ENCODE measurements at places on chromosomes 16 and 17.

- no peak for DNase-seq
Observed at GRCh38 chr16:58286769-58287433, 7.9 kb downstream of the PRSS54 start.

DNA sequence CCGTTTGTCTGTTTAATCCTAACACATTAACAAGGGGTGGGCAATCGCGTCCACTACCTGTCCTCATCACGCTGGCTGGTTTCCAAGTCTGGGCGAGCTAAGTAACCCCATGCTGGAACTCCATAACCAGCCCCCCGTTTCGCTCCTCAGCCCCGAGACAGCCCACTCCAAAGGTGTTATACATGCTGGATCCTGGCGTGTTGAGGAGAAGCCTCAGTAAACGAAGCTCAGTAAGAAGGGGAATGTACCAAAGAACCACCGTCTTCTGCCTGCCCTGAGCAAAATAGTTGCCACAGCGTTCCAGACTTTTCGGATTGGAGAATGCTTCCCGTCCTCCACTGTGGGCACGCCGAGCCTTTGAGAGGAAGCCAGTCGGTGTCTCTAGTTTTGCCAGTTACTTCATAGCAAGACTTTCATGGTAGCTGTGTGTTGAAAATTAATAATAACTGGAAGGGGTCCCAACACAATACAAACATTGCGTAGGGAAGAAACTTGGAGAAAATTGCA lies 16.1 kb upstream of the C17orf78 start:
- DNase-seq: peak; percentile 27

DNA sequence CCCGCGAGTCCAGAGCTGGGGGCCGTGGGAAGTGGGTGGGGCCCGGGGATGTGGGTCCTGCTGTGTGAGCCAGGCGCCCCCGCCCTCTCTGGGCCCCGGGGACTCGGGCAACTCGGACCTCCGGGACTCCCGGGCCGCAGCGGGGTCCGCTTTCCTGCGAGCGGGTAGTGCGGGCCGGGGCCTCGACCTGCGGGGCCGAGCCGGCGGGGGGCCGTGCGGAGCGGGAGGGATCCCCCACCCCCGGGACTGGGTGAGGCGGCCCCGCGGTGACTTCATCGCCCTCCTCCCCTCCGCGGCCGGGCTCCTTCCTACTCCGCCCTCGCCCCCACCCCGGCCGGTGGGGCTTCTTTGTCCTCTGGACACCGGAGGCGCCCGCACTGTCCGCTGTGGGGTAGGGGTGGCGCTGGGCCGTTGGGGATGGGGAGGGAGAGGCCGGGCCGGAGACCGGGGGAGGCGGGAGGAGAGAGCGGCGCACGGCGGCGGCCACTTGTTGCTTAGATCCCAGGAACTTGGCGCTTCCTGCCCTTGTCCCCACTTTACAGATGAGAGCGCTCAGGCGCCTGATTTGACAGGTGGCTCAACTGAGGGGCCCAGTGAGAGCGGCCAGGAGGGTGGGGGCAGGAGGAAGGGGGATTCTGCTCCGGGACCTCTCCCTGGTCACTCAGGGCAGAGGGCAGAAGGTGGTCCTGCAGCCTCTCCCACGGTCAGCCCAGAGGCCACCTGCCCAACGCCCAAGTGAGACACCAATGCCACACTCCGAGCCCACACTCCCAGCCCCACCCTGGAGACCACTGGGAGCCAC lies 874 bp downstream of the CMTM3 start:
- DNase-seq: peak; percentile 62

DNA sequence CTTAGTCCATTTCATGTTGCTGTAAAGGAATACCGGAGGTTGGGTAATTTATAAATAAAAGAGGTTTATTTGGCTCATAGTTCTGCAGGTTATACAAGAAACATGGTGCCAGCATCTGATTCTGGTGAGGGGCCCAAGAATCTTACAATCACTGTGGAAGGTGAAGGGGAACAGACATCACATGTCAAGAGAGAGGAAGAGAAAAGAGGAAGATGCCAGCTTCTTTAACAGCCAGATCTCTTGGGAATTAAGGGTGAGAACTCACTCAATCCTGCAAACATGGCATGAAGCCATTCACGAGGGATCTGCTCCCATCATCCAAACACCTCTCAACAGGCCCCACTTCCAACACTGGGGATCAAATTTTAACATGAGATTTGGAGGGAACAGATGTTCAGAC lies 49.5 kb downstream of the BMERB1 start:
- no peak for DNase-seq

DNA sequence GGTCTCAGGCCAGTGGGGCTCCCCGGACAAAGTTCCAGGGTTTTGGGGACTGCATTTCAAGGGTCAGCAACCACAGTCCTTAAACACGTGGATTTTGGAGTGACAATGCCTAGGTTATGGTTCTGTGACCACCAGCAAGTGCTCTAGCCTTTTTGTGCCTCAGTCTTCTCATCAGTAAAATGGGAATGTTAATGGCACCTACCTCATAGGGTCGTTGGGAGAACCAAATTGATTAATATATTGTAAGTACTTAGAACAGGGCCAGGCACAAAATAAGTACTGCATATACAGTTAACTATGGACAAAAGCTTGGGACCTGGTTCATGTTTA lies 13.8 kb downstream of the IL4R start:
- DNase-seq: no peak

- DNase-seq: no peak
Observed at GRCh38 chr17:75885431-75885830, 7.0 kb upstream of the TRIM47 start.

DNA sequence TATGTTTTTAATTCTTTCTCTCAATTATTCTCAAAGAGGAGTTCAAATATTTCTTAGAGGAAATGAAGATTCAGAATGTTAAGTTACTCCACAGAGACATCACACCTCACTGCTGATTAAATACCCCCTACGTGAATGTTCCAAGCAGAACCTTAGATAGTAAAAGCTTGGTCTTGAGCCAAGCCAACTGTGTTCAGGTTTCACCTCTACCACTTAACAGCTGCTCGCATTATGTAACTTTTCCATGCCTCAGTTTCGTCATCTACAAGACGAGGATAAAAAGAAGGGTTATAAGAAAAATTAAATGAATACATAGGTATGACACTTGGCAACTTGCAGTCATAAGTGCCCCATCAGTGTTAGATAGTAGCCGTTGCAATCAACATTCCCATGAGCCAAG lies 356.2 kb downstream of the RBFOX1 start:
- no peak for DNase-seq

GRCh38 chr16:57167538-57167937 lies 18.3 kb downstream of the PSME3IP1 start:
- no peak for DNase-seq

GRCh38 chr17:10041287-10041612 lies 136.2 kb upstream of the RCVRN start:
- DNase-seq: no peak

- DNase-seq: peak; percentile 9
Observed at GRCh38 chr17:80773243-80773991, 218.2 kb upstream of the CHMP6 start.

DNA sequence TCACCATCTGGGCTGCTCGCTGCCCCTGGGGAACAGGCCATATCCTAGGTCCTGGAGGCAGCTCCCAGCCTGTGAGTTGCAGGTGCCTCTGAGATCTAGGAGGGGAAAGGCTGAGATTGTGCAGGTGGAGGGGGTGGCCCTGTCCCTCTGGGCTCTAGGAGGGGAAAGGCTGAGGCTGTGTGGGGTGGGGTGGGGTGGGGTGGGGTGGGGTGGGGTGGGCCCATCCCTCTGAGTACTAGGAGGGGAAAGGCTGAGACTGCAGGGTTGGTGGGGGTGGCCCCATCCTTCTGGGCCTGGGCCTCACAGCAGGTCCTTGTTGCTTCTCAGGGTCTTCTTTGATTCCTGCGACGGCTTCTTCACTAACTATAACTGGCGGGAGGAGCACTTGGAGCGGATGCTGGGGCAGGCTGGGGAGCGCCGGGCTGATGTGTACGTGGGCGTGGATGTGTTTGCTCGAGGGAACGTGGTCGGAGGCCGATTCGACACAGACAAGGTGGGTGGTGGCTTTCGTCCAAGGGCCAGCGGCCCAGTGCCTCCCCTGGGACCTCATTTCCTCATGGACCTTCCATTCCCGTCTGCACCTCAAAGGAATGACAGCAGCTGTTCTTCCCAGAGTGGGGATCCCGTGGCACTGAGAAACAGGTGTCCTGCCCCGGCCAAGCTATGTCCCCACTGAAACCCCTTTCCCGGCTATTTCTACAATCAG lies 7.1 kb downstream of the ENGASE start:
- no peak for DNase-seq

- no peak for DNase-seq
Observed at GRCh38 chr16:57624044-57624688, 4.3 kb upstream of the ADGRG1 start.

- no peak for DNase-seq
Observed at GRCh38 chr17:45090711-45091110, 29.6 kb downstream of the NMT1 start.

GRCh38 chr17:40810494-40810893 lies 10.7 kb upstream of the KRT28 start:
- no peak for DNase-seq

DNA sequence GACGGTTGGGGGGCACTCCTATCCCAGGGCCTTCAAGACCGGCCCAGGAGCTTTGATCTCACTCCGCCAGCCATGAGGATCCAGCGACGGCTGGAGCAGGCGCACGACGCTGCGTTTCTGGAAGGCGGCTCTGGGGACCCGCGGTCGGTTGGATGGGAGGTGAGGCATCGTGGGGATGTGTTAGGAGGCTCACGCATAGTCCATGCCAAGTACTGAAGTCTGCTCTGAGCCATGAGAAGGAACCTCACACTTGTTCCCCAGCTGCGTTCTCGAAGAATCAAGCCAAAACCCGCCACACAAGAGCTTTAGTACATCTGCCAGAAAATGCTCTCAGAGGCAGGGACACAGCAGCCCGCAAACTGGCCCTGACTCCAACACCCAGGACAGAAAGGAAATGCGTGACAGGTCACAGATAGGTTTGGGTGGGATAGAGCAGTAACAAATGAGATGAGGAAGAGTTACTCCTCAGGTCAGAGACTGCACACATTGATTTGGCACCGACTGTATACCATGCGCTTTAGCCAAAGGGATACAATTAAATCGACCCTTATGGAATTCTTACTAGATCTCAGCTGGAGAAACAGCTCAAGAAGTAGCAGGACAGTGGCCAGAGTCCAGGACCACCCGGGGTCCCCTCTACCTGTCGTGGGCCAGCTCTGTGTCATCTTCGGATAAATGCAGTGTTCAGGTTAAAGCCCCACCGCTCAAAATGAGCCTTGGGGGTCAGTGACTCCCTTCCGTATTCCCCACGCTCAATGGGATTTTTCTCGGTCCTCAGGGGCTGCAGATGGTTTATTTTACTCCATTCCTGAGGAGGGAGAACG lies 6.7 kb upstream of the GSG1L start:
- no peak for DNase-seq

DNA sequence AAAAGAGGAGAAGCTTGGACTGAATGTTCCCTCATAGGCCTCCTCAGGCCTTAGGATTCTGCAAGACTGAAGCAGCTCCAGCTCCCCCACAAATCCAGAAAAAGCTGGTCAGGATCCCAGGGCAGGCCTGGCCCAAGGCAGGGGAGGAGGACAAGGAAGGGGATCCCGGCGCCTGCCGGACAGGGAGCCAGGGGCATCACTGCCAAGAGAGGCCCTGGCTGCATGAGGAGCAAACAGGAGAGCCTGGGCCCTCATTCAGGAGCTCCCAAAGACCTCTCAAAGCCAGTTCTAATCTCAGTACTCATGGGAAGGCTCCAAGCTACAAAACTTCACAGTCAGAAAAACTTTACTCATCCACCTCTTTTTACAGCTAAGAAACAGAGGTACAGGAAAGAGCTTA lies 67.3 kb downstream of the ZNF423 start:
- DNase-seq: no peak

DNA sequence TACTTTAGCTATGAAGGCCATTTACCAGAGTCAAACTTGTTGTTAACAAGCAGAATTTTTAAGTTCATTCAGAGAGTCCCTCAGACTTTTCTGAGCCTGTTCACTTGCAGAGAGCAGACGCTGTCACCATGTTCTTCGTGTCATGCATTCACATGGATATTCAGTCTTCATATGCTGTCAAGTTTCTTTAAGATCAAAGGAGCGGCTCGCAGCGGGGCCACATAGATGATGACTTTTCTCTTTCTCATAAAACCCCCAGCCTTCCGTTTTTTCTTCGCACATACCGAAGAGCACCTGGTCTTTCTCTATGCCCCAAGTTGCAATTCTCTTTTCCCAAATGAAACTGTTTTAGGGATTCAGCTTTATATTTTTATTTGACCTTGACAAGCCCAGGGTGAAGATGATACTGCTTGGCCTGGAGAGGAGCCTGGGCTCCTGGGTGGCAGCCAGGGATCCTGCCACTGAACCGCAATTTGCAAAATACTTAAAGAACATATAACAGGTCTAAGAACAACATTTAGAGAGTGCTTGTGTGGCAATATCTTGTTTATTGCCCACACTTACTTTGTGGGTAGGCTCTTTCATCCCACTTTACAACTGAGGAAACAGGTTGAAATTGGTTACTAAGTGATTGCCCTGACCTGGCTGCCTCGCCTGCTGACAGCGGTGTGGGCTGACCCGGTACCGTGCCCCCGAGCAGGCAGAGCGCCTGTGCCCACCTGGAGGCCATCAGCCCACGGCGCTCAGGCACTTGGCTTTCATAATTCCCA lies 22.9 kb downstream of the SEC14L1 start:
- no peak for DNase-seq

GRCh38 chr17:63675231-63675606 lies 24.7 kb downstream of the LIMD2 start:
- DNase-seq: no peak

GRCh38 chr17:11736613-11737312 lies 138.5 kb downstream of the DNAH9 start:
- DNase-seq: no peak

DNA sequence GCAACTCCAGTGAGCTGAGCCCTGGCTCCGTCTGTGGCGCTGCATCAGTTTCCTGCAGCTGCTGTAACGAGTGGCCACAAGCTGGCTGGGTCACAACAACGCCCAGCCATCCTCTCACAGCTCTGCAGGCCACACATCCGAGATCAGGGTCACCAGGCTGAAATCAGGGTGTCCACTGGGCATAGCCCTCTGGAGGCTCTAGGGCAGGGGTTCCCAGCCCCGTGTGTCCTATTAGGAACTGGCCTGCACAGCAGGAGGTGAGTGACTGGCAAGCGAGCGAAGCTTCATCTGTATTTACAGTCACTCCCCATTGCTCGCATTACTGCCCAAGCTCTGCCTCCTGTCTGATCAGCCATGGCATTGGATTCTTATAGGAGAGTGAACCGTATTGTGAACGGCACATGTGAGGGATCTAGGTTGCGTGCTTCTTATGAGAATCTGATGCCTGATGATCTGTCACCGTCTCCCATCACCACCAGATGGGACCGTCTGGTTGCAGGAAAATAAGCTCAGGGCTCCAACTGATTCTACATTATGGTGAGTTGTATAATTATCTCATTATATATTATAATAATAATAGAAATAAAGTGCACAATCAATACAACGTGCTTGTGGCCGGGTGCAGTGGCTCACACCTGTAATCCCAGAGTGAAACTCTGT lies 176.5 kb downstream of the SEC14L1 start:
- no peak for DNase-seq

- DNase-seq: peak; percentile 97
Observed at GRCh38 chr17:59331129-59331928, at the start of gene YPEL2. Gene YPEL2 (plus strand): TSS chr17:59331655. CDS start chr17:59353410, 21,755 bp downstream.
